ENCODE measurements at places on chromosomes 3 and 15.

DNA sequence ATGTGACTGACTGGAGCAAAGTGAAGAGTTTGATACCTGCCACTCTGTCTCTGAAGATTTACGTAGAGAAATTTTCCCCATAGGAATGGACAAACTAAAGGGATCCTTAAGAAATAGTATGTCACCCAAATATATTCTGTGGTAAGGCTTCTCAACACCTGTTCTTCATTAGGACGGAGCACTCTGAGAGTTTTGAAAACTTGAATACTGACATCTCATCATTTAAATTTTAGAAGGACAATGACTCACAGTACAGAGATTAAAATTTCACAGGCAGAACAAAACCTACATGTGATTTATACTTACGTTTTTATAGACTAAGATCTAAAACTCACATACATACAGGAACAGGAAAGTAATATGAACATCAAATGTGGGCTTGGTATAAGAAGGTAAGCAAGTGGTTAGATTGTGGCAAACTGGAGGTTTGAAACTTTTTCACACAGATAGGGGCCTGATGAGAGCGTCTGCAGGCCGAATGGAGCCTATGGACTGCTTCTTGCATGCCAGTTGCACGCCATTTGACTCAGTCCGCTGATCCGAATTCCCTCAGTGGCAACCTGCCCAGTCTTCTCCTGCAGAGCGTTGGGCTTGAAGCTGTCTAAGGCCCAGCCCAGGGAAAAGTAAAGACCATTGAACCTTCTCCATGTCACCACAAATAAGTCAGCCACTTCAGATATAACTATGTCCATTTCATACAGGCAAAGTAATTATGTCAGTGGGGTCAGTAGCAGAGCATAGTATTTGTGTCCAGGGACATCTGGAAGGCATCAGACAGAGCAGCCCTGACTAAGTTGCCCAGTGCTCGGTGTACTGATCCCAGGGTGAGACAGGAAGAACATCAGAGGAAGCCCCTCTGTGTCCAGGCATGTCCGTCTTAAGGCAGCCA lies 45.7 kb downstream of the ZBTB38 start:
- DNase-seq = no peak

DNA sequence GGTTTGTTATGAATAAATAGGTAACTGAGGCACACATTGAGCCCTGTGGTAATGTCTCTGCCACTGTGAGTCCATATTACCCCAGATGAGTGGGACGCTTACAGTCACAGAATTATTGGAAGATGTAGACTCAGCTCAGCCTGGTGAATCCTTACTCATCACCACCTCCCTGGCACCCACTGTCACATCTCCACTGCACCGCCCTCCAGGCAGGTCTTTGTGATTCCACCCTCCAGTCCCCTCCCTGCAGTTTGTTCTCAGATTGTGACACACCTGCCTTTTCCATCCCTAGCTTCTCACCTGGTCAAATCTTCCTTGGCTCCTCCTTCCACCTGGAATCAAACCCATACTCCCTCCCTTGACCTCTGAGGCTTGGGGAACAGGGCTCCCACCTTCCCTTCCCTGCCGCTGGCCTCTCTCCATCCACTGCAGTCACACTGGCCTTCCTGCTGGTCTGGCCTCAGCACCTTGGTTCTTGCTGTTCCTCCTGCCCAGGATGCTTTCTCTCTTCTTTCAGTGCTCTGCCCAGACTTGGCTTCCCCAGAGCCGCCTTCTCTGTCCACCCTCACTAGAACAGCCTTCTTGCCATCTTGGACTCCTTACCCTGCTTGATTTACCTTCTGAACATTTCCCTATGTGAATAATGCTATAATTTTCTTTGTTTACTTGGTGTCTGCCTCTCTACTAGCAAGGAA lies 9.4 kb downstream of the SLC6A20 start:
- DNase-seq = no peak

DNA sequence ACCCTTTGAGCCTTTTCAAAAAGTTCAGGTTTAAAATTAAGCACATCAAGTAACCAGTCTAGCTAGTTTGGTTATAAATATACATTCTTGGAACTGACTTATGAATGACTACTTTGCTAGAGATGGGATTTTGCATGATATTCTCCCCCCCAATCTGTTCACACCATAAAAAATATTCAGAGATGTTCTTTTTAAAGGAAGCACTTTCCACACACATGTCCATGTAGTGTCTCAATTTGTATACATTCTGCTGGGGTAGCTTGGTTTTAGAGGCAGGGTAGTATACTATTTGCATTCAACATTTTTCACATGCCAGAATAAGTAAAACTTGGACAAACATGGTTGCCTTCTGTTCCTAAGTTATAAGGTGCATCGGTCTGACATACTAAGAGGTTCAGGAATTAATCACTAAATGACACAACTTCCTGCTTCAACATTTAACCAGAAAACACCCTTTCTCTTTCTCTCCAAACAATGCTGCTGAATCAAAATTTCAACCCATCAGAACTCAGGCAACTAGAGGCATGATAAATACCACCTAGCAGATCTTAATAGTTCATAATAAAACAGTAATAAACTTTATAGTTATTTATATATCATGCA lies 57.0 kb downstream of the SUMF1 start:
- no peak for DNase-seq

DNA sequence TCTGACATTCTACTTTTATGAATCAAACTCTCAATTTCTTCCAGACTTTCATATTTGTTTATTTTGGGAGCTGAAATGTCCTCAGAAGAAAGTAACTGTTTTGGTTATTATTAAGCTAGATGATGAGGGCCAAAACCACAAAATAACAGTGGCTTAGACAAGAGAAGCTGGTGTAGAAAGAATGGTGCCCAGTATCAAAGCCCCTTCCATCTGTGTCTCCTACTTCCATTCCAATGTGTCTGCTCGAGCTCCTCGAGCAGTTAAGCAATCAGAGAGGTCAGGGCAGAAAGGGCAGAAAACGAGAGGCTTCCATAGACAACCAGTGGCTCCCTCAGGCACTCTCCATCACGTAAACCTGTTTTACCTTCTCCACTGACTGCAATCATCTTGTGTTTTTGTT lies 59.7 kb upstream of the MAGI1 start:
- no peak for DNase-seq

DNA sequence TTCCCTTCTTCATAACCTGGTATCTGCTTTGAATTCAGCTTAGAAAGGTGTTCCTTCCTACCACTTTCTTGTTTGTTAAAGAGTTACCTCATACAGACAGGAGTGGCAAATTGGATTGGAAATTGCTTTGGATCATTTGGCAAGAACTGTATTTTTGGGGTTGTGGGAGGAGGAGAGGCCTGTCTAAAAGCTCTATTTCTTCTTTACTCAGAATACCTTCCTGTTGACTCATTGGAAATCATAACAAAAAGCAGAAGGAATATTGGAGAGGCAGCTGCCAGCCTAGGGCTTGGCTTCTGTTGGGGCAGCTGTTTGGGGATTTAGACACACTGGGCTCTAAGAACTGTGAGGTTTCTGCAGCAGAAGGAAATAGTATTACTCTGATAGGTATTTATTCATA lies 14.2 kb downstream of the IQGAP1 start:
- DNase-seq = no peak

DNA sequence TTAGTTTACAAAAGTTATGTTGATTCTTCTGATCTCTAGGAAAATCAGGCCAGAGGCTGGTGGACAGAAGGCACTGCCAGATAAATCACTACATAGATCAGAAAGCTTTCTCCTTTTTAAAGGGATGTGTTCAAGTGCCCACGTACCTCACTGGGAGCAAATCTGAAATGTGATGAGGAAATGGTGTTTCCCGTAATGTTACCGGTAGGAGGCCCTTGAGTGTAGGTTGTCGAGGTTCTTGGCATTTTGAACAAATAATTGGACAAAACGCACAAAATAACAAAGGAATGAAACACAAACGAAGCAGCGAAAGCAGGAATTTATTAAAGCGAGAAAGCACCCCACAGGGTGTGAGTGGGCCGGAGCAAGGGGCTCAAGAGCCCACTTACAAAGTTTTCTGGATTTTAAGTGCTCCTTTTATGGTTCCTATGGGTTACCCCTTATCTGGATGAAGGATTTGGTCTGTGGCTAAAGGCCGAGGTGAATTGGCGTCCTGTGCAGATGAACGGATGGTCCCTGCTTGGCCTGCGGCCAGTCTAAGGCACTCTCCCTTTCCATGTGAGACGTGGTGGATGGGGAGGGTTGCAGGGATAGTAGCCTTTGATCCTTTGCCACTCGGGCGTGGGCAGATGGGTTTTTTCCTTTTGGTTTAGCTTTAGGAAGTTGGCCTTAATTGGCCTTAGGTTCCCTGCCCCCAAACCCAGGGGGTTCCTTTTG lies 1.0 kb downstream of the SNX1 start:
- no peak for DNase-seq

GRCh38 chr15:65365229-65365628 lies 12.6 kb downstream of the IGDCC3 start:
- no peak for DNase-seq

DNA sequence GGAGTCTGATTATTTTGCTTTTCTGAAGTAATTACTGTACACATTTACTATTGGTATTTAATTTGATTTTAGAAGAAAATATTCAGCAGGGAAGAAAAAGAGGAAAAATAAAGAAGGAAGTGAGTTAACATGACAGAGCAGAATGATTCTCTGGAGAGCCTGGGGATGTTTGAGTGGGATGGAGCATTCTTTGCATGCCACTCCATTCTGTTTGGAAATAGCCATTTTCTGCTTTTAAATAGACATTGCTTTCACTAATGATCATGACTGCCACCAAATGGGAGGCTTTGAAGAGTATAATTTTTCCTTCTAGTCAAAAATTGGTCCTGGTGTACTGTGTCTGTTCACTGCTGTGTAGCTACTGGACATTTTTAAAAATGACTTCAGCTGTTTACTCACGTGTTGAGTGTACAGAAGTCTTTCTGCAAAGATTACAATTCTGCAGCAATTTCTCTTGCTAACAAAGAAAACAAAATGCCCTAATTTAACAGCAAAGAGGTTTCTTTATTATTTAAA lies 196.1 kb downstream of the RYR3 start:
- no peak for DNase-seq

DNA sequence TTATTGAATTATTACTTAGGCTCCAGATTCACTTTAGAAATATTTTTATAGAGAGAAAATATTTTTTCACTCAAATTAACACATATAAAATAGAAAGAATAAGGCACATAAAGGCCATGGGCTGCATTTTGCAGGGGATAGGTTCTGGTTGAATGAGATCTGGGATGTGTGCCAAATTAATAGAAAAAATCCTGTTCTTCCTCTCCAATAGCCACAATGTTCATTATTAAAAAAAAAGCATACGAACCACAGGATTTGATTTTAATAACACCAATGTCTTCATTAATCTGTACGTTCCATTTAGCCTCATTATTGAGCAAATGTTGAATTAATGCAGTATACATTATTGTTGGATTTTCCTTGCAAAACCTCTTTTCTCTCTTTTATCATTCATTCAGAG lies 622.8 kb upstream of the AGTR1 start:
- no peak for DNase-seq

- DNase-seq = no peak
Observed at GRCh38 chr15:78910271-78910670, 34.6 kb downstream of the CTSH start.

DNA sequence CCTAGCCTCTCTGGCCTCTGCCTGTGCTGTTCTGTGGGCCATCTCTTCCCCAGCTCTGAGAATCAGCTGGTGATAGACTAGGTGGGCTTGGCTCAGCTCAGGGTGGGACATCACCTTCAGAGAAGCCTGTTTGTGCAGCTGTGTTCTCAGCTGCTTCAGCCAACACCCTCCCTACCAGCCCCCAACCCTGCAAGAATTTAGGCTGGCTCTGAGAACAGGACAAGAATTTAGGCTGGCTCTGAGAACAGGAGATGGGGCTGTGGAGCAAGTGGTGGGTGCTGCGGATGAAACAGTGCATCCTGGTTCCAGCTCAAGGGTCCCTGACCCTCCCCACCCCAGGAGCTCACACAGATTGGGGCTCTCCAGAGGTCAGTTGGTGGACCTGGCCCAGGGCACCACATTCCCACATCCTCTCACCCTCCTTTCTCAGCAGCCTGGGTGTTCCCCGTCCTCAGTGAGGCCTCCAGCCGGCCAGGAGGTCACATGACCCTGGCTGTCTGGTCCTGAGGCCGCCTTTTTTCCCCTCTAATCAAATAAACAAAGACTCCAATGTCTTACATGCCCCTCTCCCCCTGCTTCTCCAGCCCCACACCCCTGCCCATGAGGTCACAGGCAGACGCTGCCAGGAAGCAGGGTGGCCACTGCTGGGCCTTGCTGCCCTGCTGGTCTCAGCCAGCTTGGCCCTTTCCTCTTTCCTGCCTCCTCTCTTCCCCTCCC lies 14.9 kb downstream of the PLEKHO2 start:
- DNase-seq = no peak

DNA sequence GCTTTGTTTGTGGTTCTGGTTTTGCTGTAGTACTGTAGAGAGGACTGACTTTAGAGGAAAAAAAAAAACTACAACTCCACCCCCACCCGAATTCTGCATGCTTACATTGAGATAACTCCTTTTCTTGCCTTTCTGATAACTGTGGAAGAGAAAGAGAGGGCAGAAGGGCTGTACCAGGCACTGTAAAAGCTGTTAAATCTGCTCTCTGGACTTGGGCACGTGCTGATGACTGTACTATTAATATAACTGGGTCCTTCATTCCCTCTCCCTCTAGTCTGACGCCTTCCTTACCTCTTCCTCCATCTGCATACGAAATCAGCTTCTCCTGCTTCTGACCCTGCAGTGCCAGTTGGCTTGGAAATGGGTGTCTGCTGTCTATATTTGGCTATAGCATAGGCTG lies 15.0 kb downstream of the MAPKBP1 start:
- DNase-seq = no peak

GRCh38 chr3:142863930-142864920 lies 24.7 kb downstream of the PCOLCE2 start:
- DNase-seq = no peak

DNA sequence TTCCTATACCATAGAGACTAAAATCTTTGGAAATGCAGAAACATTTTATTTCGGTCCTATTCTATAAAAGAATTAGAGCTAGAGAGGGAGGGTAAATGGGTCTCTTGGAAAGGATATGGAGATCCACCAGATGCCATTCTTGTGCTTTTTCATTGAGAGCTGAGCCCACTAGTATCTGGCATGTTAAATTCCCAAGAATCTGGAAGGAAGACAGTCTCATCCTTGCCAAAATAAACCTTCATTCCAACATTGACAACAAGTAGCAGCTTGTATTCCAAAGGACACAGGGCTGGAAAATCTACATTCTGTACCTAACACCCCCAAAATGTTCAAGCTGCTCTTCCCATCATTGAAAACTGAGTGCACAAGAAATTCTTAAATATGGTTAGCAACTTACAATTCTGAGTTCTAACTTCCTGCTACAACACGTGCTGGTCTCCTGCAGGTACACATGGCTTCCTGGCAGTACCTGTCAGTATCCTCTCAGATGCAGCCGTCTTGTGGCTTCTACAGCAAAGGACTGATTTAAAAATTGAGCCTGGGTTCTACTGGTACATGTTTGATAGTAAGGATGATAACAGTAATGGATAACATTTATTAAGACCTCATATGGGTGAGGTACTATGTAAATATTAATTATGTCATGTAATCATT lies 348.1 kb downstream of the SV2B start:
- DNase-seq = no peak

DNA sequence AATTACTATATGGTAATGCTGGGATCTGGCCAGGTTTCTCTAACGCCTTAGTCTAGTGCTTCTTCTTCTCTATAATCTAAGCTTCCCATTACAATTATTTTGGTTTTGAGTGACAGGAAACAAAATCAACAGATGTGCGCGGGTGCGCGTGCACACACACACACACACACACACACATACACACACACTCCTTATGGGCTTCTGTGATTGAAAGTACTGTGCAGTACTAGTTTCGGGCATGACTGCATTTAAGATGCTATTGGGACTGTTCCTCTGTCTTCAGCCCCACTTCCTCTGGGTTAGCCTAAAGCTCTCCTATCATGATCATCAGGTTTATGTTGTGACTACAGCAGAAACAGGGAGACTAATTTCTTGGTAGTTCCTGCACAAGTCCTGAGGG lies 32.2 kb downstream of the EPHB1 start:
- no peak for DNase-seq
